ENCODE measurements at places on chromosomes 2 and 18. TPM values are rescaled to one million over a fixed set of nuclear protein-coding genes. Genes with fewer than 3 reads are reported as not detected.

DNA sequence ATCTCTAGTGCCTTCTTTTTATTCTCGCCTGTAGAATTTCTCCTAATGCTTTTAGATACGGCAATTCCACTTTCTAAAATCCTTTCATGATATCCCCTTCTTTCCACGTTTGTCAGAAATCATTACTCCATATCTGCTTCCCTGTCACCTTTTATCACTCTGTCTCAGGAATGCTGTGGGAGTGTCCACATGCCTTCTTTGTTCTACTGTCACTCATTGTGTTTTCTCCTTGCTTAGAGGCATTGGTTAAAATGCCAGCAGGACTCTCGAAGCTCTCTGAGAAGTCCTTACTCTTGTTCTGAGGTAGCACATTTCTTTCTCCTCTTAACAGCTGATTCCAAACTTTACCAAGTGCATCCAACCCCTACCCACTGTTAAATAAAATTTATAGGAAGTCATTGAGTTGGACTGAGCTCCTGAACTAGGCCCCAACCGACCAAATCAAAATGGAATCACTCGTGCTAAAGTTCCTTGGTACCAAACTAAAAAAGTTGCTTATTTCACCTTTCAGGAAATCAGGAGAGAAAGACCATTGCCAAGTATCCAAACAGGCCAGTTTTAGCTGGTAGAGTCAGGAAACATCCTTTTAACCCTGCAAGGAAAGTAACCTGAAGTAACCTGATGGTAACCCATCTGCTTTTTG, 10.6 kb upstream of the GALNT5 start:
- DNase-seq = peak; percentile 95

- no peak for DNase-seq
These were observed 97.6 kb downstream of the MYCN start for GRCh38 chr2:16037808-16038457.

RETSAT gene
- 22.2 TPM for polyA plus RNA-seq

TPO gene
- polyA plus RNA-seq = not detected

GRCh38 chr2:18545384-18545783, 15.1 kb downstream of the RDH14 start:
- DNase-seq = peak; percentile 85

DNA sequence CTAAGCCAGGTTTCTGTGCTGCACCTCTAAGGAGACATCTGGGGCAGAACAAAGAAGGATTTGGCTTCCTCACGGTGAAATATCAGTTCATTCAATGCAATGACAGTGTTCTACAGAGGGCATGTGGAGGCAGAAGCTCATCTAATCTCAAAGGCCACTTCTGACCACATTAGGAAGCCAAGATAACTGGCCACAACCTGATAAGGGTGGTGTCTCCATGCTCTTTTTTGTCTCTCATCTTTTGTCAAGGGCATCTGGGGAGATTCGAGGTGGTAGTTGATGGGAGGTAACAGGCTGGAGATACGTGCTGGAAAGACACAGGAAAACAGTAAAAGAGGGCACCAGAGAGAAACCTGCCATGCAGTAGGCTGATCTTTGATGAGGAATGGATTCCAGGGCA, 303.9 kb downstream of the LRATD1 start:
- DNase-seq = no peak

DNA sequence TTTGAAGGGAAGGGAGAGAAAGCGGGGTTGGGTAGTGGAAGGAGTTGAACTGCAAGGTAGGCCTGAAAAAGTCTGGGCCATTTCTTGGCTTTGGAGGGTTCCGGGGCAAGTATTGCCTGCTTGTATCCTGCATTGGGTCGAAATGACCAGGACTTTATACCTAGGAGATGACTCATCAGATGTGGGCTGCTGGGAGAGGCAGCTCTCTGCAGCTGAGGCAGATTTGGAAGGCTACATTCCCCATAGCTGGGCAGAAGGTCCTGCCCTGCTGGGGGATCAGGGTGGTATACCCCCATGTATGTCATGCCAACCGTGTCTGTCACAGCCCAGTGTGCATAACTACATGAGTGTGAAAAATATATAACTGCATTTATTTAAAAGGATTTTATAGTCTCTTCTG, 171.8 kb upstream of the SPRED2 start:
- no peak for DNase-seq

- DNase-seq = no peak
These were observed 15.5 kb downstream of the WDFY1 start for GRCh38 chr2:223929571-223930102.

DNA sequence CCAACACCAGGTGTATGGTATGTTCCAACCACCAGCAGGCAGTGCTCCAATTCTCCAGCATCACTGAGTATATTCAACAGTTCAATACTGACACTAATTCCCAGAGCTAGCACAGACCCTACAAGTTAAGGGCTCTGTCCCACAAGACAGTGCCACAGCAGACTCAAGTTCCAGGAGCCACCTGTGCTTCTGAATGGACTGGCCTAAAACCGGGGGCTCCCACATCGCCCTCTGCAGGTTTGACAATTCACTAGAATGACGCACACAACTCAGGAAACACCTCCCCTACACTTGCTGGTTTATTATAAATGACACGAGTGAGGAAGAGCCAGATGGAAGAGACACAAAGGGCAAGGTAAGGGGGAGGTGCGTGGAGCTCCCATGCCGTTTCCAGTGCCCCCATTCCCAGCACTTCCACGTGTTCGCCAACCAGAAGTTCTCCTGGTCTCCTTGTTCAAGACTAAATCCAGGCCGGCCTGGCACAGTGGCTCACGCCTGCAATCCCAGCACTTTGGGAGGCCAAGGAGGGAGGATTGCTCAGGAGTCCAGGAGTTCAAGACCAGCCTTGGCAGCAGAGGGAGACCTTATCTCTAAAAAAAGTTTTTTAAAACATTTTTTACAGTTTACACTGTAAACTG, 12.2 kb upstream of the ATP6V1B1 start:
- no peak for DNase-seq

GRCh38 chr2:232410238-232410900, 3.7 kb downstream of the ALPG start:
- DNase-seq = no peak

OTOS gene
- not detected for polyA plus RNA-seq

RBM45 gene
- 9.4 TPM for polyA plus RNA-seq

CNDP1 gene
- polyA plus RNA-seq = not detected

FOXD4L1 gene
- 0.02 TPM for polyA plus RNA-seq

- DNase-seq = no peak
These were observed 77.1 kb downstream of the SFXN5 start for GRCh38 chr2:72994282-72994990.

DNA sequence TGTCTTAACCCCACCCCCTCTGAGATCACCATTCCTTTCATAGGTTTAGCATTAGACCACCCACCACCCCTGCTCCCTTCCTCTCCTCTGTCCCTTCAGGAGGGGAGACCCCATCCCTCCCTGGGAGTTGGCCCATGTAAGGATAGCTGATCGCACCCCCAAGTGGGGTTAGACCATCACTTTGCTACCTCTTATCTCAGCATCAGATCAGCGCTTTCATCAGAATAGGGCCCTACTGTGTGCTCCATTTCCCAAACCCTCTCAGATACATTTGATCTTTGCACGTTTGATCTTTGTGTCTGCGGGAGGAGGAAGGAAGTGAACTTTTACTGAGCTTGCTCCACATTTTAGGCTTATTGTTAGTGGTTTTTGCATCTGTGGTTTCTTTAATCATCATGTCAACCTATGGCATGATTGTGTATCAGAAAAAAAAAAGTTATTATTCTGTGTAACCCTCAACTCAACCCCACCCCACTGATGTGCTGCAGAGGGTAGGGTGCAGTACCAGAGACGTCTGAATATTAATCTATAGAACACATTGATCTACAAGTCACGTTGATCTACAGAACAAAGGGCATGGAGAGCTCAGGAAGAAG, 81.2 kb downstream of the PDCL3 start:
- DNase-seq = no peak

DNA sequence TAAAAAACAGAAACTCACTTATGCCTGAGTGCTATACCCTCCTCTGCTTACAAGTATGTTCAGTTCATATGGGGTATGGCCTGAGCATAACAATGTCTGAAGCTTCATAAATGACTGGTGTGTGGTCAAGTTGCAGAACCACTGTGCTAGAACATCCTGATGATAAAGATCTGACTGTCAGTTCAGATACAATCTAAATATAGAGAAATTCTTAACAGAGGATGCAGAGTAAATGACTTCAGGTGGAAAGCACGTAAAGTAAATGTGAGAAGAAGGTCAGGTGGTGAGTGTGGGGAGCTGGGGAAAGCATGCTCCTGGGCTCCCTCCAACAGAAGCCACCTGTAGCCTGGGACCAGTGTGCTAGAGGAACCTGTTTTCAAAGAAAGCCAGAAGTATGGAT, 926.2 kb downstream of the TSN start:
- no peak for DNase-seq

- no peak for DNase-seq
These were observed 269.6 kb downstream of the HAUS1 start for GRCh38 chr18:46373791-46374190.

CAPN10 gene
- 18.7 TPM for polyA plus RNA-seq

DNA sequence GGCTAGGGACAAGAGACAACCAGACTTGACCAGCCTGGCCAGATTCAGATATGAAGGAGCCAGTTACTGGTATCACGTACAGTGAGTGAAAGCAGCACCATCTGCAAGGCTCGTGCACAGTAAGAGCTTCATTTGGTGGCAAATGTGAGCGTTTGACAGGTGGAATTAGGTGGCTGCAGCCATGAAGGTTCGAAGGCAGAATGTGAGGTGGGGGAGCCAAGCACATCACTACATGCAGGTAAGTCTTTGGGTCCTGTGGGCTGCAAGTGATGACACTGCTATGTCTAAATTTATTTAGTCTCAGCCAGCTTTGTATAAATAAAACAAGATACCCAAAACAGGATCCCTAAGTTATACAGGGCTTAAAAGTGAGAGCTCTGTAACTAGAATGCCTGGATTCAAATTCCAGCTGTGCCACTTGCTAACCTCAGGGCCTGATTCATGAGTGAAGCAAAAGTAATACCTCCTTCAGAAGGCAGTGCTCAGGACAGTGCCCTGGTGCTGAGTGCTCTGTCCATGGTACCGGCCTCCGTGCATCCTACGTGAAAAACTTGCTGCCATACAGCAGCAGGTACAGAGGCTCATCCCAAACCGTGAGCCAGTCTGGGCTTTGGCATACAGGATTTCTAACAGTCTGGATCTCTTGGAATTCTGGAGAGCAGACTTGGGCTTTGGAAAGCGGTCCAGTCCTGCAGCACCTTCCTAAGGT, 18.6 kb downstream of the DDX18 start:
- peak; percentile 21 for DNase-seq

DNA sequence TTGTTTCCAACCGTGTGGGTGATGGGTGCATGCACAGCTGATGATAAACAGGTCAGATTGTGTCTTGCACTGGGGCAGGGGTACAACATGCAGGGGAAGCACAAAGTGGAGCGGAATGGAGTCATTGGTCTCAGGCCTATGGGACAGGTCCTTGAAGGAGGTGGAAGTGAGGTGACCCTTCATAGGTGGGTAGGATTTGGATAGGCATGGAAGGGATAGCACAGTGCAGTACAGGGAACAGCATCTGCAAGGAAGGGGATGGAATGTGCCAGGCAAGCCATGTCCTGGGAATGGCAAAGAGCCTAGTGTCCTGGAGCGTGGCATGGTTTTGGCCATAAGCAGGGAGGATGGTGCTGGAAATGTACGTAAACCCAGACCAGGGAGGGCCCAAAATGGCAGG, 143.9 kb downstream of the CAPN13 start:
- DNase-seq = no peak

DNA sequence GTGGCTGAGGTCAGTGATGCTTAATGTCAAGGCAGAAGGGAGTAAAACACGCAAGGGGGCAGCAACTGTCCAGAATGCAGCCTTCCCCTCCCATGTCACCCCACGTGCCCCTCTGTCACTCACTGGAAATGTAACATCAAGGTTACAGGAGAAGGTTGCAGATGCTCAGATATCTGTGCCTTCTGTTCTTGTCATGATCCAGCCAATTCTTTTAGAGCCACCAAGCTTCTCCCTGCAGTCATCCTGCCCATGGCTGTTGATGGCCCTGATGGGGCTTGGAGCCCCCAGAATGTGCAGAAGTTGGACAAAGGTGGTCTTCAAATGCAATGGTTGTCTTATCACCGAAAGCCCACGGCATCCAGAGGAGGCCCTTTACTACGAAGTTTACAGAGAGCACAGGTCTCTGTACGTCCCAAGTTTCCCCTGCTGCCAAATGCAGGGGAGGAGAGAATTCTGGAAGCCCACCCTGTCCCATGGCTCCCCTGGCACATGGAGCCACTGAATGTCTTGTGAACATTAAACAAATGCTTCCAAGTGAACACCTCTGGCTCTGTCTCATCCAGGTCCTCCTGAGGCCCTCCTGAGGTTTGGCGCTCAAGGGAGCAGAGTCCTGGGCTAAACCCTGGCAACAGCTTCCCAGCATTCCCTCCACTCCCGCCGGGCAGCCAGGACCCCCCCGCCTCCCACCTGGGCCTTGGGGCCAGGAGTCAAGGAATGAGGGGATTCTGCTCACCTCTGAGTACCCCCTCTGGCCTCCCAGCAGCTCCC, 4.5 kb upstream of the GPR55 start:
- no peak for DNase-seq

- DNase-seq = no peak
These were observed 79.3 kb upstream of the GLI2 start for GRCh38 chr2:120656273-120656950.

DNA sequence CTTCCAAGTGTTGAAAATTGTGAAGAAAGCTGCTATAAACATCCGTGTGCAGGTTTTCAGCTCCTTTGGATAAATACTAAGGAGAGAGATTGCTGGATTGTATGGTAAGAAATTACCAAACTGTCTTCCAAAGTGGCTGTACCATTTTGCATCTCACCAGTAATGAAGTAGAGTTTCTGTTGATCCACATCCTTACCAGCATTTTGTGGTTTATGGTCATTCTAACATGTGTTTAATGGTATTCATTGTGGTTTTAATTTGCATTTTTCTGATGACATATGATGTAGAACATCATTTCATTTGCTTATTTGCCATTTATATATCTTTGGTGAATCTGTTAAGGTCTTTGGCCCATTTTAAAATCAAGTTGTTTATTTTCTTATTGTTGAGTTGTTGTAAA, 260.7 kb downstream of the SPAG16 start:
- DNase-seq = no peak

DNA sequence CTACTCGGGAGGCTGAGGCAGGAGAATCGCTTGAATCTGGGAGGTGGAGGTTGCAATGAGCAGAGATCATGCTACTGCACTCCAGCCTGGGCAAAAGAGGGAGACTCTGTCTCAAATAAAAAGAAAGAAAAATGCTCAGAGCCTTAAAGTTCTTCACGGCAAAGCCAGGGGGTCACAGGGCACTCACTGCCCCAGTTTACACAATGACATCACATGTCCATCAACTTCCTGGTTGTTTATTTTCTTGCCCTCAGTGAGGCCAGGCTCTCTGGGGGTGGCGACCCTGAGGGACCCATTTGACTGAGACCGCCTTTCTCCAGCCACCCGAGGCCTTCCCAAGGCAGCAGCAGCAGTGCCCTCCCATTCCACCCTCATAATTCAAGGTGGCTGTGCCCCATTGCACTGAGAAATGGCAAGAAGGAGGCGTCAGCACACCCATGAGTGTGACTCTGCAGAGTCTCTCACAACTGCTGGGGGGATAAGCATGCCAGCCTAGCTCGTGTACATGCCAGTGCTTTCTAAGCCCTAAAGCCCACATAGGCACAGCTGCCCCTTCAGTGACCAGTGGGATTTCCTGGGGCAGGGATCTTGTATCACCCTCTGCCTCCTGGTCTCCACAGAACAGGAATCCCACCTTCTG, 50.0 kb downstream of the SFXN5 start:
- no peak for DNase-seq

All from foreskin keratinocyte (primary cell).